ENCODE measurements at places on chromosomes 12 and 14.

DNA sequence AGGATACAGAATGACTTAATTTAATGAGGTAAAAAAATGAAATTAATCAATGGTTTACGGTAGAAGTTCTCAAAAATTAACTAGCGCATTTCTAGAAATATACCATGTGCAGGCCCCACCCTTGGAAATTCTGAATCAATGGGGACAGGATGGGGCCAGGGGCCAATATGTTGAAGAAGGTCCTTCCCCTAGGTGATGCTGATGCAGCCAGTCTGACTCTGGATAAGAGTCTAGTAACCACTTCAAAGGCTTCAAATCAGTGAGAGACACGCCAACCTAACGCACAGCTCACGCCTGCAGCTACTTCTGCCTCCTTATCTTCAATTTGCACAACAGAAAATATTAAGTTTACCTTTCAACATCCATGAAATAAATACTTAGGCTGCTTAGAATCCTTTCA lies 14.9 kb downstream of the GIT2 start:
- DNase-seq = no peak

- no peak for DNase-seq
These were observed 31.9 kb upstream of the CAND1 start for GRCh38 chr12:67237231-67237630.

DNA sequence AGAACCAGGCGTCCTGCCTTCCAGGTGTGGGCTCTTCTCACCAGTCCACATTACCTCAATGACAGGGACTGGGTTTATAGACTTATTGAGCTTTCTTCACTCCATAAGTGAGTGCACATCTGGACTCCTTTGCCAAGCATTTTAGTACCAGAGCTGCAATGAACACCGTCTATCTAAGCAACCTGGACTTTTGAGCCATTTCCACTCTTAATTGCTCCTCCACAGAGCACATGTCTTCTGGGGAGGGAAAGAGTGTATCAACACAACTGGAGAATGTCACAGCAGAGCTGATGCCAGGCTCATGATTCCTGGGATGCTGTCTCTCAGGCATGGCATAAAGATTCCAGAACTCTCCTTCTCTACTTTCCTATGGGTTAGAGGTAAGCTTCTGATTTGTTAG lies 43.0 kb upstream of the BDKRB2 start:
- DNase-seq = no peak

DNA sequence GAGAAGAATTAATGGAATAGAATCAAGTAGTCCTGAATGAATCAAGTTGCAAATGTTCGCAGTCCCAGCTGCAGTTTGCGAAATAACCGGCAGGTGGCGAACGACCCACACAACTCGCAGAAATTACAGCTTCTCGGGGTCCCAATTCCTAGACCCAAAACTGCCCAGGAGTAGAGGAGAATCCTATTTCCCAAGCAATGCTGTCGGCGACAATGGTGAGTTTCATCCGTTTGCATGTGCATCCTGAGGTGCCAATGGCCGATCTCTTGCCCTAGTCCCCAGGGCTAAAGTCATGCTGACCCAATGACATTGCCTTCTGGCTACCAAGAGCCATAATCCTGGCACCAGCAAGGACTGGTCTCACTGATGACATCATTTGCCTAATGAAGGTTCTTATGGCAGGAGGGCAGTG lies 8.5 kb upstream of the ASCL1 start:
- peak; percentile 66 for DNase-seq

- no peak for DNase-seq
These were observed 92.9 kb downstream of the ESR2 start for GRCh38 chr14:64201296-64201695.

DNA sequence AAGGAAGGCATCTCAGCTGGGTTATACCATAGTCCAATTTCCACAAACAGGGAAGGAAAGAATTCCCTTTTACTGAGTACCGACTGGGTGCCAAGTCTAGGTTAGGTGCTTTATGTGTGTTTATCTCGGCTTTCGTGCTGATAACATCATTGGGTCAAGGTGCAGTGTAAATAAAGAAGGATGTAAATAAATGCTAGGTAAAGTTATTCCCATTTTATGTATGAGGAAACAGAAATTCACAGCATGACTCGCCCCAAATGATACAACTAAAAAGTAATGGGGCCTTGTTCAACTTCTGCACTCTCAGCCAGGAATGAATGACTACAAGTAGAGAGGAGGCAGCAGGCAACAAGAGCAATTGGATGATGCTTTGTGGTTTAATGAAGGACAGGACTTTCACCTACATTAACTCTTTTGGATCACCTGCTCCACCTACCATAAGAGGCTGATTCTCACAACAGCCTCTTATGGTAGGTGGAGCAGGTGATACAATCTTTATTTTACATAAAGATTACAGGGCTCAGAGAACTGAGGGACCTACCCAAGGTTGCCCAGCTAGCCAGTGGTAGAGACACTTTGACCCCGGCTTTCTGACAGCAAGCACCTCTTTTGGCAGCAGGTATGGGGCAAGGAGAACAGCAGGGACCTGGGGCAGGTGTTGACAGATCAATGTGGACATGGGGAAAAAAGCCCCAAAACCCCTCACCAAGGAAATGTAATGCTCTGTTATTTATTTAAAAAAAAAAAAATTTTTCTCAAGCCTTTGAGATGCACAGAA lies 213.4 kb upstream of the NUDT4 start:
- DNase-seq = no peak

GRCh38 chr12:109858764-109859163 lies 21.6 kb downstream of the GLTP start:
- DNase-seq = no peak

DNA sequence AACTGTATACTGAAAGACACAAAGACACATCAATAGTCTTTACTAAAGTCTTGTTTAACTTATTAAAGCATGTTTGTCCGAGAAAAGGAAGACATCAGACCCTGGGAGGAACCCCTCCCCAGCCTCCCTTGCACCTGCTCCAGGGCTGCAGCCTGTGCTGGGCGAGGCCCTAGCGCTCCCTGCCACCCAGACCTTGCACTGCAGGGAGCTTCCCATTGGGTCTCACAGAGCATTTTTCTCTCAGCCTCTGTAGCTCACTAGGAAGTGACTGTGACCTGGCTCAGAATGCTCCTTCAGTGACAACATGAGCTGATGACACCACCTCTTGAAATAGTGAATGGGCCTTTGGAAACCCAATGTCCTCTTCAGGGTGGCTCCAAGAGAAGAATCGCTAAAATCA lies 461.2 kb downstream of the TMEM121 start:
- DNase-seq = no peak

DNA sequence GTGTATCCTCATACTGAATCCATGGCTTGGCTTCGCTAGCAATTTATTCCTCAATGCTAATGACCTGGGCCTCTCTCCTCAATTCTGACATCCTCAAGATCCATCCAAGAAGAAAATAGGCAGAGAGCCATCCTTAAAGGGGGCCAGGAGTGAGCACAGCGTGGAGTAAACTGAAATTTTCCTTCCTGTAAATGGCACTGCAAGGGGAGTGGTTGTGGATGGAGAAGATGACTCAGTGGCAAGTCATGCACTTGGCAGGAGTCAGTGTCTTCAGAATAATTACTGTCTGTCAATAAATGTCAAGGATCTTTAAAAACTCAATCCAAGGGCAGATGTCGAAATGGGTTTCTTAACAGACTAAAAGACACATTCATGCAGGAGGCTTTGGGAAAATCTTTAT lies 88.0 kb upstream of the TMEM132C start:
- DNase-seq = no peak

- no peak for DNase-seq
These were observed 127.1 kb upstream of the CNTN1 start for GRCh38 chr12:40565029-40565633.

- DNase-seq = peak; percentile 10
These were observed 910 bp upstream of the TM7SF3 start for GRCh38 chr12:27014859-27015729.

DNA sequence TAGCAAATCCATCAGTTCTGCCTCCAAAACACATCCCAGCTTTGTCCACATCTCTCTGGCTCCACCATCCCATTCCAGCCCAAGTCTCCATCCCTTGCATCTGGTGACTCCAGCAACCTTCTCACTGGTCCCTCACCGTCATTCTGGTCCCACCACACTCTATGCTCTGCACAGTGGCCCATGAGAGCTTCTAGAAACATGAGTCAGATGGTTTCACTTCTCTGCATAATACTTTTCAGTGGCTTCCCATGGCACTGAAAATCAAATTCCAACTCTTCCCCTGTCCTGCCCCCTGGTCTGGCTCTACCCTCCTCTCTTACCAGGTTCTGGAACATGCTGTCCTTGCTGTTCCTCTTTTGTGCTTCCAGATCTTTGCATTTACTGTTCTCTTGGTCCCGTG lies 17.2 kb upstream of the C12orf76 start:
- no peak for DNase-seq

- no peak for DNase-seq
These were observed 113.4 kb downstream of the CRADD start for GRCh38 chr12:93790472-93791152.

DNA sequence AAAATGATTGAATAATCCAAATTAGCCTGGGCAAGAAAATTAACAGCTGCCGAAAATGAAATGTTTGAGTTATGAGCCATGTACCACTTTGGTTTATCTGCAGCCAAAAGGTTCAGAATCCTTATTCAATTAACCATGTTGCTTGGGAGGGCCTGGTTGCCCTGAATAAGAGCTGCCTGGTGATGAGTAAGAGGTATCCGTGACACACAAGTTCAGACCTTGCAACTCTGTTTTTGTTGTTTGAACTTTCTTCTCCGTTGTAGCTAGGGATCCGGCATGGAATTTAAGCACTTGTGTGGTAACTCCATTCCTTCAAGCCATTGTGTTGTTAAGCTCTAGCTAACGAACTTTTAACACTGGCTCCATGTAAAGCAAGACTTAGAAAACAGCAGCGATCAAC lies 35.7 kb downstream of the FOXA1 start:
- no peak for DNase-seq

DNA sequence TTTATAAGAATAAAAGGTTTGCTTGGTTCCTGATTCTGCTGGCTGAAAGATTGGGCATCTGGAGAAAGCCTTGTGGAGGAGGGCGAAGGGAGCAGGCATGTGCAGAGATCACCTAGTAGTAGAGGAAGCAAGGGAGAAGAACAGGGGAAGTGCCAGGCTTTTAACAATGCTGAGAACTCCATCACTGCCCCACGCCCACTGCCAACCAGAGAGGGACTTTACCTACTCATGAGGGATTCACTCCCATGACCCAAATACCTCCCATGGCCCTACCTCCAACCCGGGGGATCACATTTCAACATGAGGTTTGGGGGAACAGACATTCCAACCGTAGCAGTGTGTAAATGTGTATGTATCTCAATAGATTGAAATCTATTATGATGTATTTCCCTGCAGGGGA lies 360.3 kb downstream of the GLT1D1 start:
- no peak for DNase-seq

All from Ammon's horn (tissue), 1 donor.